Nucleus accumbens (tissue), 56 donors: ENCODE measurements at places on chromosomes 5 and 9.

- no peak for DNase-seq
Measured at GRCh38 chr5:134411228-134411545, 494 bp downstream of the CDKN2AIPNL start.

GRCh38 chr5:14011089-14012020, 66.9 kb upstream of the DNAH5 start:
- DNase-seq, result peak; percentile 76

GRCh38 chr9:89523948-89524347, 26.0 kb upstream of the SEMA4D start:
- DNase-seq, result no peak

GRCh38 chr9:71363286-71363961, 242.0 kb upstream of the TRPM3 start:
- no peak for DNase-seq

GRCh38 chr5:6134281-6134680, 244.1 kb downstream of the MED10 start:
- no peak for DNase-seq

DNA sequence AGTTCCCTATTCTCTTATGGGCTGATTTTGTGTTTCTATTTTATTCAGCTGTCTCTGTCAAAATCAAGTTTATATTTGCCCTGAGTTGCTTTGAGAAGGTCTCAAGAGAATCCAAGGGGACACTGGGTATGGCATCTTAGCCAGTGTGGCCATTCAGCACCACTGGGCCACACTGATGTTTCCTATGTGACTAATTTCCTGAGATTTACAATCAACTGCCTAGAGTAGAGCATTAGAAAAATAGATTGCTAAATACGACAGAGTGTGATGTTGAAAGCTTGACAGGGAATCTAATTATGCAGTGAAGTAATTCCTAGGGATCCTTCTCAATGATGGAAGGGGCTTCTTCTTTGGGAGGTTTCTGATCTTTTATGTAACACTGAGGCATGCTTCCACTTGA, 141.7 kb downstream of the SV2C start:
- DNase-seq, result no peak

DNA sequence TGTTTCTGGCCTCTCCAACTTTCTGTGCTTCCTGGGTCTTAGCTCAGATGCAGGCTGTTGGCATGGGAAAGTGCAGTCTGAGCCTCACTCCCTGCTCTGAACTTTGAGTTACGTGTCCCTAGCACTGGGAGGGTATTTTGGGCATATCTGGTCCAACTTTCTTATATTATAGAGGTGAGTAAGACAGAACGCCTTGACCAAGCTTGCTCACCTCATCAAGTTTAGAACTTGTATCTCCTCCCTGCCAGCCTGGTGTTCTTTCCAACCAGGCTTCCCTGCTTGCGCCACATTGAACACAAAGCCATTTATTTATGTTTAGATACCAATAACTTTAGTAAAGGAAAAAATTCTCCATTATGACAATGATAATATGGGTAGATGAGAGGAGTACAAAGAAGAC, 33.2 kb downstream of the TNC start:
- DNase-seq, result no peak

DNA sequence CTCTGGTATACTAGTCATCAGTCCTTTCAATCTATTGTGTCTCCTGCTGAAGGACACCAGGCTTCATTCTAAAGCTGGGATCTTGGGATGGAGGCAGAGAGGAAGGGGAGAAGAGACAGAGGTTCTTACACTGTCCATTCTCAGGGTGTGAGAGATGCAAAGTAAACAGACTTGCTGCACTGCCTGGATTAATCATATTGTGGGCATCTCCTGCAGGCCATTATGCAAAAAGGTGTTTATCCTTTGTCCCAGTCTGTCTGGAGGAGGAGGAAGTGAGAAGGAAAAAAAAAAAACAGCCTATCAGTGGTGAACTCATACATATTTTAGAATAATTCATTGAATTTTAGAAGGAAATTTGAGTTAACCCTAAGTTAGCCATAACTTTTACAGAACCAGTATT, 92.9 kb upstream of the TNPO1 start:
- DNase-seq, result no peak

DNA sequence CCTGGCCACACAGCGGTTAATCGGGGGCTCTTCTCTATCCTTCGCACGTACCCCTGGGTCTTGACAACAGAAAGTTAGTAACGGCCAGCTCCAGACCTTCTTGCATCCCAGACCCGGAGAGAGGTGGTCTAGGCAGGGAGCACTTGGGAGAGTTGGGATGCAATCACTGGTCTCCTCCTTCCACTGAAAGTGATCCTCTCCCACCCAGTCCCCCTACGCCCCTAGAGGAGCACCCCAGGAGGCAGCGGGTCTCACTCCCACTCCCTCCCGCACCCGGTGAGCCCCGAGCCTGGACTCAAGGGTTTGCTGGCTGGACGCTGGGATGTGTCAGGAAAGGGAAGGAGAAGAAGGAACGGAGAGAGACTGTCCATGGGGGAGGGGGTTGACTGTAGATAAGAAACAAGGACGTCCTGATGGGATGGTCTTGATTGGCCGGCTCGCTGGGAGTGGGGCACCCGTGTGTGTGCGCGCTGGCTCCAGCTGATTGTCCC, 2.0 kb downstream of the RORB start:
- no peak for DNase-seq

DNA sequence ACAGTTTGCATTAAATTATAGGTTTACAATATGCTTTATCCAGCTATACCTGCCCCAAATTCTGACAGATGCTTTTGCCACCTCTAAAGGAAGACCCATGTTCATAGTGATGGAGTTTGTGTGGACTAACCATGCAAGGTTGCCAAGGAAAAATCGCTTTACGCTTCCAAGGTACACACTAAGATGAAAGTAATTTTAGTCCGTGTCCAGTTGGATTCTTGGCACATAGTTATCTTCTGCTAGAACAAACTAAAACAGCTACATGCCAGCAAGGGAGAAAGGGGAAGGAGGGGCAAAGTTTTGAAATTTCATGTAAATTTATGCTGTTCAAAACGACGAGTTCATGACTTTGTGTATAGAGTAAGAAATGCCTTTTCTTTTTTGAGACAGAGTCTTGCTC, 41.0 kb downstream of the FXN start:
- DNase-seq, result no peak

GRCh38 chr5:16617274-16617968, 624 bp upstream of the RETREG1 start:
- no peak for DNase-seq
